ENCODE measurements at places on chromosomes 3 and 15.

DNA sequence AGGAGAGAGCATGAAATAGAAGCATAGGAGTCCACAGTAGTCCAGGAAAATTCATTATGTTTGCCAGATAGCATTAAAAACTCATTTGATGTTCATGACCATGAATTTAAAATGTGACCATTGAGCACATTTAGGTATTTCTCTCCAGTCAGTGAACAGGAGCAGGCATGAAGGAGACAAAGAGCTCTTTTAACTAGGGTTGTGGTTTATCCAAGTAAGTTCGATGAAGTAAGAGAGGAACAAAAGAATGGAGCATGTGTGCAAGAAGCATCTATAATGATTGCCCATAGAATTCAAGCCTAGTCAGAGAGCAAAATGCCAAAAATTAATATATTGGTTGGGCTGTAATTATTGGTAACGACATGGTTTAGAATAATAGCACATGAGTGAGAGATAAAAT lies 342.1 kb upstream of the CCDC54 start:
- no peak for DNase-seq

DNA sequence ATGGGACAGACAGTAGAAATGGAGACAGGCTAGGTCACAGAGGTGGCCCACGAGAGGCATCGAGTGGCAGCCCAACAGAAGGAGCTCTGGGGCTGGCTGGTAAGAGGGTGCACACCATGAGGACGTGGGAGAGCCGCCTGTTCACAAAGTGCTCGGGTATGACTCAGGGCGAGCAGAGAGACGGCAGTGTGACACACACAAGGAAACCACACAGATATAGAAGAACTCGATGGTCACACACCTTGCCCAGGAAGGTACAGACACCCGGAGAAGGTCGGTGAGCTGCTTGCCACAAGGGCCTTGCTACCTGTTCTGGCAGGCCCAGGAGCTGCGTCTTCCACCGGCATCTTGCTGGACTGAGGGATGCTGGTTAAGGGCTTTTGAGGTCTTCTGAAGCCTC lies 50.2 kb downstream of the CA12 start:
- DNase-seq, result no peak

GRCh38 chr3:190877925-190878324 lies 15.4 kb upstream of the GMNC start:
- DNase-seq, result no peak

DNA sequence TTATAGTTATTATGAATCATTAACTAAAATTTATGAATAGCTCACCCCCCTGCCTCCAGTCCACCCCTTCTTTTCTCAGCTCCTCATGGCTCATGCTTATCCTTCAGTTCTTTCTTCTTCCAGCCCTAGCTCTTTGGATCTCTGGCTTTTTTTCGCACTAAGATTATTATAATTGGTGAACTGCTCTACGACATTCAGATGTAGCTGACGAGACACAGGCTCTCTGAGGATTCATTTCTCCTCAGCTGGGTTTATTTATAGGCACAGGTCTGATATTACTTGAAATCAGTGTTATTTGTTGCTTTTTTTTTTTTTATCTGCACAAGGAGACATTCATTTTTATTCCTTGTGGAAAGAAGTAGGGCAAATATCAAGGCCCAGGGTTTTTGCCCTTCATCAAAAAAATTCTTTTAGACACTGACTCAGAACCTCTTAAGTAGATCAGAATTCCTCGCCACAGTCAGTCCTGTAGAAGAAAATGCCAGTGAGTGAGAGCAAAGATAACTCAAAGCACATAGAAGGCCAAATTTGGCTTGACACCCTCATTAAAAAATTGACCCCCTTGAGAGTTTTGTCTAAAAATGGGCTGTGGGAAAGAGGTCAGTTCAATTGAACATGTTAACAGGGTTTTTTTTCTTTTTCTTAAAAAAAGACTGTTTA lies 106.6 kb downstream of the MYH15 start:
- DNase-seq, result no peak

DNA sequence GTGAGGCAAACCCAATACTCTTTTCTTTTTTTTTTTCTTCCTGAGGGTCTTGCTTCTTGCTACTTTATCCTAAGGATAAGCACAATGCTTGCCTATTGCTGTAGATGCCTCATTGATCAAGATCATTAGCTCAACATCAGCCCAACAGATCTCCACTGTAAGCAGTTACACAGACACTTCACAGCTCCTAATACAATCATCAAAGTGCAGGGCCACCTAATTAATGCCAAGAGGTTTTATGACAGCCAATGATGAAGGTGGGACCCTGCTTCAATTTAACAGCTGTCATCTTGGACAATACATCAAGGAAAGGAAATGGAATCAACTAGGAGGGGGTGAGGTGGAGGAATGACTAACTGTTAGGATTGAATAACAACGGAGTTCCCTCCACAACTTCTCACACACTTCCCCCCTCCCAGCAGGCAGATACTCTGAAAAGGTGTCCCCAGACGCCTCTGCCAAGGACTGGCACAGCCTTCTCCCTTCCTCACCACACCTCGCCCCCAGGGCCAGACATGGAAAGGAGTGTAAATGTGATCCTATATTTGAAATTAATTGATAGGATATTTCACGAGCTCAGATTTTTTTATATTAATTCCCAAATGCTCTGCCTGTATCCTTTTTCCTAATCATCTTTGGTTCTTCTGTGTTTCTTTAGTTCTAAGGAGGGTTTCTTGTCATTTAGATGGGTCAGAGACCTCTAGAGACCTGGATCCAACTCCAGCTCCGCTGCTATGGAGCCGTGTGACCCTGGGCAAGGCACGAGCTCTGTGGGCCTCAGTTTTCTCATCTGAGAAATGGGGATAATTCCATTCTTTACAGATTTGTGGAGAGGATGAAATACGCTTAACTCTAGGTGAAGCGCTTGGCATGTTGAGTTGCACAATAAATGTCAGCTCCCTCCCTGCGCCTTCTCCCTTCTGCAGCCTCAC lies 1.2 kb downstream of the DCLK3 start:
- DNase-seq, result no peak

DNA sequence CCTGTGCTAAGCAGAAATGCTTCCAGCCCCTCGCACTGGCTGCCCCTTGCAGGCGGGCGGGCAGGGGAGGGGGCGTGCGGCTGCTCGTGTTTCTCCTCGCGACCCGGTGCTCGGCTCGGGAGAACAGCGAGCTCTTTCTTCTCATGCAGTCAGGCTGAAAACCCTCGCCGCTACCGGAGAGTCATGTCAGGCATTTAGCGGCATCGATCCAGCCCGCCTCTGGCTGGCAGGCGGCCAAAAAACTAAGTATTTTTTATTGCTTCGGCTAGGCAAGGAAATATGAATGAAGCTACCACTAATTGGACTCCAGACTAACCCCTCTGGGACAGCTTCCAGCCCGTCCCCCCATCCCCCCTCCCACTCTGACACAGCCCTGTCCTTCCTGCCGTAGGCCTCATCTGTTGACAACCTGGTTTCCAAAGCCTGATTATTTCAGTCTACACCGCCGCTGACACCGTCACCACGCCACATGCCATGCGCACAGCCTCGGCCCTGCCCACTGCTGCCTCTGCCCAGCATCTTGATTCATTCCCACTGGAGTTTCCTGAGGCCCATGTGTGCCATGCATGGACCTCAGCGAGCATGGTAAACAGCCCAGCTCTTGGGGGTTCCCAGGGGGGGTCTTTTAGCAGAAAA lies 35.3 kb downstream of the TLE3 start:
- no peak for DNase-seq

GRCh38 chr15:85800478-85801123 lies 5.9 kb upstream of the KLHL25 start:
- no peak for DNase-seq

DNA sequence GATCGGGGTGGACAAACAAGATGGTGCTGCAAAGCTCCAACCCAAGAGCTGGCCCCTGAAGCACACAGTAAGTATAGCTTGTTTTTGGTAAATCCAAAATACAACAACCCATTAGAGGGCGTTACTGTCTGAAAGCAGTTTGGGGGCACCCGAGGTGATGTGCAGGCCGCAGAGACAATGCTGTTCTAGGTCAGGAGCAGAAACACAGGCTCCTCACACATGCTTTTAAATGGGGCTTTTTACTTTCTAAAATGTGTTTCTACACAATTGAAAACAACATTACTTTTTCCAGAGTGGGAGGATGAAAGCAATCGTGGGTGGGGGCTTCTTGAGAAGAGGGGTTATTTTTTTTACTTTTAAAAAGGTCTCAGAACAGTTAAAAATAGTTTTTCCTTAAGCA lies 1029.3 kb upstream of the CFAP20DC start:
- DNase-seq, result no peak

GRCh38 chr3:144332868-144333267 lies 361.2 kb downstream of the DIPK2A start:
- DNase-seq, result no peak

DNA sequence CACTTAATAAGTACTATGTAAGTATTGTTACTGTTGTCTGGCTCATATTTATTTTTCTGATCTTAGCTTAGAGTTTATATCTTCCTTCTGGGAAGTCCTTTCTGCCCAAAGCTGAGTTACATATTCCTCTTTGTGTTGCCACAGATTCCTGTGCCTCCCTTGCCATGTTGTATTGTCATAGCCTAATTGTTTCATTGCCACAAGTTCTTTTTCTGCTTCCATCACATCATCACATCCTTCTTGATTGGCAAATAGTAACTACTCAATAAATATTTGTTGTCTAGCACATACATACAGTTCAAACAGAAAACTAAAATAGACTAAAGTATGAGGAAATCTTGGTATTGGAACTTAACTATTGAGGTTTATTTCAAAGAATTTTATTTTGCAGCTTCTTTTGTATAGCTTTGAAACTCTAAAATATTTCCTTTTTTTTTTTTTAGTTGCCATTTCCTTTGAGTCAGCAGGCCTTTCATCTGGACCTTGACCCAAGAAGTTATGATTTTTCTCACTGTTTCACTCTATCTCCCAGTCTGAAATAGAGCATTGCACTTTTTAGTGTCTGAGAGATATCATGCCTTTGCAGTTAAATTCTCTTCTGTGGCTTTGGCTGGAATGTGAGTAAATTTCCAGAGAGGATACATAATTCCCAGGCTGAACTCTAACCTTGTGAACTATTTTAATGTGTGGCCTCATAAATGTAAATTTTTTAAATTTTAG lies 98.2 kb downstream of the ZNF609 start:
- no peak for DNase-seq

- no peak for DNase-seq
Observed at GRCh38 chr3:41148478-41148877, 50.8 kb upstream of the CTNNB1 start.

GRCh38 chr3:32821686-32822296 lies 4.0 kb downstream of the TRIM71 start:
- DNase-seq, result no peak

DNA sequence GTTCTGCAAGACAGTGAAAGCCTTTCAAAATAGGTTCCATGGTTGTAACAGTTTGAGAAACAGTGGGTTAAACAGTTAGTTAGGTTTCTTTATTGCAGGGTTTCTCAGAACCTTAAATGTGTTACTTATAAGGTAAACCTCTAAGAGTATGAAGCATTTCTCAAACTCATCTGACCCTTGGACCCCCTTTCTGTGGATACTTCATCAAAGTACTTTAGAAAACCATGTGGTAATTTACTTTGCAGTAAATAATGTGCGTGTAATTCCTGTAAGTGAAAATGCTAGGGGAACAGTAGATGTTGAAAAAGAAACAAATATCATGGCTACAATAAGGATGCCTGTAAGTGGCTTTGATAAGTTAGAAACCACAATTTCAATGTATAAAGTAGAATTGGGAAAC lies 354.6 kb upstream of the RARB start:
- DNase-seq, result no peak

DNA sequence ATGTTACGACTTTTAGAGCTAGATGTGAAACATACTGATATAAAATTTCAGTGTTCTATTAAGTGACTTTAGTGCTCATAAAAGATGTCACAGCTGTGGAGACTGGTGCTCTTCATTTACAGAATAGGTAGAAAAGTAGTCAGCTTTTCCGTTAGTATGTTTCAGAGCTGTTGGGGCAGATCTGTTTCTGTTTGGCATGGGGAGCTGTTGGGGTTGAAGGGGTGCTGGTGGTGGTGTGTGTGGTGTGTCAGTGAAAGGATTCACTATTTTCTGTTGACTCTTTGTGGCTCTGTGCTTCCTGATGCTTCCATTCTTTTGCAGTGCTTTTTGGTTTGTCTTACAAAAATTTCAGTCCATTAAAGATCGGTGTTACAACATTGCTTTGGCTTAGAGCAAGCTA lies 3.2 kb downstream of the UBE2E2 start:
- DNase-seq, result no peak

DNA sequence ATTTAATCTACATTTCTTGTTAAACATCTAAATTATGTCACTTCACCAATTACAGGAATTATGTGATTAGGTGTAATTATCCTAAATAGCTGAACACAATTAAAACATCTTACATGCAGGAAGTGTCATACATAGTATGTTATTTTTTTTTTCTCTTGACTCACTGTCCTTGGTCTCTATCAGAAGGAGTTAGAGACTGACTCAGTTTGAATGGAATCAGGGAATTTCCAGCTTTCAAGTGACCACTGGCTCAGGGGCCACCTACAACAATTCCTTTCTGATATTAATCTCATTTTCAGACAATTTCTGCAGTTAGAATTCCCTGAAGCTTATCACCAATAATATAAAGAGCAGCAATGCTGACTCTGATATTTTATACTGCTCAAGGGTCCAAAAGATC lies 400.7 kb downstream of the ROBO1 start:
- no peak for DNase-seq

- DNase-seq, result no peak
Observed at GRCh38 chr3:55160241-55160983, 232.6 kb upstream of the LRTM1 start.

DNA sequence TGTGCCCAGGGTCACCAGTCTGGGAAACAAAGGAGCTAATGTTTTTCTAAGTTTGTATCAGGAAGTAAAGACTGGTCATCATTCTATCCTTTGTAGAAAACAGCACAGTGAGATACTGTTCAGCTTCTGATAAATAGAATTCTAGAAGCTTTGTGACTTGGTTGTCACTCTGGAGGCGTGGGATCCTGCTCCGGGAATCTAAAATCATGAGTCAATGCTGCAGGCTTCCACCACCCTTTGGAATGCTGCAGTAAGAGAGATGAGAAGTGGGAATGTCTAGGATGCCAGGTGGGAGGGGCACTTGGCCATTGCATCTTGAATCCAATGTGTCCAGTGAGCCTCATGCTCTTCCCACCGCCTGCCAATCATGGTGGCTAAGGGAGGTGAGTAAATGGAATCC lies 40.9 kb downstream of the SAMMSON start:
- no peak for DNase-seq

- DNase-seq, result no peak
Observed at GRCh38 chr15:98893401-98893800, 114.2 kb downstream of the PGPEP1L start.

GRCh38 chr15:64891561-64891960 lies 20.1 kb upstream of the ANKDD1A start:
- DNase-seq, result no peak

GRCh38 chr3:73215281-73215680 lies 153.8 kb downstream of the EBLN2 start:
- DNase-seq, result no peak

GRCh38 chr3:72675243-72675642 lies 173.0 kb downstream of the SHQ1 start:
- no peak for DNase-seq

Measured in stimulated activated CD8-positive, alpha-beta memory T cell treated with anti-CD3 and anti-CD28 coated beads, Interleukin-2, amount 100 ng/mL, for 1 hour (primary cell).